ENCODE measurements at places on chromosomes 2 and 18.

DNA sequence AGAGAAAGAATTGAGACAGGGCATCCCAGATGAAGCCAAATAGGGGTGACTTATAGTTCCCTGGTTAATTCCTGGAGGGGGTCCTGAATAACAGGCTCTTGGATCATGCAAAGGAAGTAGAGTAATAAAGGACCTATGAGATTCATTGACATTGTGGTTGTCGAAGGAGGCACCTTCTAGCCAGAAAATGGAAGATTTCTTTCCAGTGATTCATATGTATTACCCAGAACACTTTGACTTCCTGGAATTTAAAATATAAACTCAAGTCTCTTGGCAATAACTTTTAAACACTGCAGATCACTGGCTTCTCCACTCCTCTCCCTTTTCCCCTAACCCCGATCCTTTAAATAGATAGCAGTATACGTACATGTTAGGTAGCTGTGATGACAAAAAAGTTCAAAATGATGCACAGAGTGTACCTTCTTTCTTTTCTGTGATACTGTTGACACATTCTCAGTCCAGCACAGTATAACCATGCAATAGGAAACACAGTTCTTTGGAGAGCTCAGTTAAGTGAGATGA, 211.8 kb downstream of the LTBP1 start:
- DNase-seq, result no peak

GRCh38 chr2:138428710-138429440, 72.7 kb upstream of the SPOPL start:
- no peak for DNase-seq

DNA sequence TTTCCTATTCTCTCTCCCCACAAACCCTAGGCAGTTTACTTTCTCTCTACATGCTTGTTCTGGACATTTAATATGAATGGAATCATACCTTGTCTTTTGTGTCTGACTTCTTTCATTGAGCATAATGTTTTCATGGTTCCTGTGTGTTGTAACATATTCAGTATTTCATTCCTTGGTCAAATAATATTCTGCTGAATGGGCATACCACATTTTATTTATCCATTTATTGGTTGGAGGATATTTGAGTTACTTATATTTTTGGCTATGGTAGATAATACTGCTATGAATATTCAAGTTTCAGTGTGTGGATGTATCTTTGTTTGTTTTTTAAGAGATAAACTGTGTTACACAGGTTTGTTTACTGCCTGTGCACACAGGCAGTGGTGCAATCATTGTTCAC, 9.0 kb downstream of the TWSG1 start:
- DNase-seq, result no peak

- no peak for DNase-seq
These were observed 409.8 kb downstream of the GPD2 start for GRCh38 chr2:156845806-156846558.
